Endothelial cell of umbilical vein (primary cell): ENCODE measurements at places on chromosomes 5 and 9. TPM values are rescaled to one million over a fixed set of nuclear protein-coding genes. Genes with fewer than 3 reads are reported as not detected.

DMRT2 gene
- total RNA-seq, result not detected in 2 replicates

GRCh38 chr9:126283799-126284465 is 42.7 kb upstream of the MVB12B start:
- no peak for DNase-seq
- H3K27ac ChIP-seq, result no peak overlapping the region
- H3K4me1 ChIP-seq, result no peaks in the 10 kb centered on the region

PSD2 gene
- total RNA-seq, result not detected in 2 replicates

GRCh38 chr9:135408476-135409254 is 70.9 kb upstream of the PPP1R26 start:
- no peak overlapping the region for H3K27ac ChIP-seq
- H3K36me3 ChIP-seq, result no peaks in the 10 kb centered on the region
- no peak for DNase-seq
- H3K27me3 ChIP-seq, result no peaks in the 10 kb centered on the region
- no peak overlapping the region for H3K4me3 ChIP-seq
- H3K4me1 ChIP-seq, result no peaks in the 10 kb centered on the region

DNA sequence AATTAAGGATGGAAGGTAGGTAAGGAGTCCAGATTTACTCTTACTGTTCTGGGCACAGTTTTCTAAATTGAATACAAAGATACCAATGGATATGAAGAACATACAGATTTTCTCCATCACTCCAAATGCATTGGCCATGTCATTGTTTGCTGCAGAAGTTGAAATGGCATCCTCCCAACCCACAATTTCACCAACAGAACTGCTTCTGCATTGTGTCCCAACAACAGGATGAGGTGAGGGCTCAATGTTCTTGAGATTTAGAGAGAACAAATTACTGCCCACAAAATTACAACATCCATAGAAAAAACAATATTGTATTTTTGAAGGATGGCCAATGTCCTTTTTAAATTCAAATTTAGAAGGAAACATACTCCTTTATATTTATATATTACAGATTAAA is 88.9 kb downstream of the NUDT12 start:
- DNase-seq, result no peak
- no peaks in the 10 kb centered on the region for H3K27me3 ChIP-seq
- no peak overlapping the region for H3K4me3 ChIP-seq
- peaks cover 11% of the 10 kb centered on the region for H3K4me1 ChIP-seq

DNA sequence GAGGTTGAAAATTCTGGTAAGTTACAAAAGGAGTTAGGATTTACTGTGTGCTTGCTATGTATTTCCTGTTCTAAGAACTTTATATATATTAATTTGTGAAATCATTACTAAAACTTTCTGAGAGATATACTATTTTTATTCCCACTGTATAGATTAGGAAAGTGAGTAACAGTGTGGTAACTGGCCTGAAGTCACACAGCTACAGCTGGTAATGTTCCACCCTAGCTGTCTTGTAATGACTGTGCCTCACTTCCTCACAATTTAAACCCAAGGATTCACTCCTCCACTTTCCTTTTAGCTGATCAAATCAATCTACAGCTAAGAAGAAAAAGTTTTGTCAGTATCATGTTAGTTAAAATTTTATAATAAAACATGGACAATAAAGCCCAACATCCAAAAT is 278.8 kb downstream of the GAS1 start:
- H3K27ac ChIP-seq, result no peak overlapping the region
- no peaks in the 10 kb centered on the region for H3K27me3 ChIP-seq
- no peaks in the 10 kb centered on the region for H3K36me3 ChIP-seq
- no peak overlapping the region for H3K4me3 ChIP-seq
- H3K4me1 ChIP-seq, result no peaks in the 10 kb centered on the region
- DNase-seq, result no peak

DNA sequence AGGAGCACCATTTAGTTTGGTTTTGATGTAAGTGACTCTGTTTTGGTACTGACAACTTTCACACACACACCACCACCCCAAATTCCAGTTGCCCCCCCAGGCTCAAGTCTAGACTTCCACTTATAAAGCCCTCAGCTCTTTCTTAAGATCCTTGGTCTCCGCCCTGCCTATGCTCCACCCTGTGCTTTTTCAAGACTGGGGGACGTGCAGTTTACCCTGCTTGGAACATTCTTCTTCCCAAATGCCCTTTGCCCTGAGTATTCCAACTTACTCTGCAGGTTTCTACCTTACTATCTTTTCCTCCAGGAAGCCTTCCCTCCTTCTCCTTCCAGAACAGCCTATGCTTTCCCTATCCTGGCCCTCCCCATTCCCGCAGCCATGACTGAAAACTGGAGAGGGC is 1.5 kb upstream of the TRIM14 start:
- no peak overlapping the region for H3K4me3 ChIP-seq
- no peaks in the 10 kb centered on the region for H3K36me3 ChIP-seq
- no peak for DNase-seq
- peaks cover 12% of the 10 kb centered on the region for H3K4me1 ChIP-seq

DNA sequence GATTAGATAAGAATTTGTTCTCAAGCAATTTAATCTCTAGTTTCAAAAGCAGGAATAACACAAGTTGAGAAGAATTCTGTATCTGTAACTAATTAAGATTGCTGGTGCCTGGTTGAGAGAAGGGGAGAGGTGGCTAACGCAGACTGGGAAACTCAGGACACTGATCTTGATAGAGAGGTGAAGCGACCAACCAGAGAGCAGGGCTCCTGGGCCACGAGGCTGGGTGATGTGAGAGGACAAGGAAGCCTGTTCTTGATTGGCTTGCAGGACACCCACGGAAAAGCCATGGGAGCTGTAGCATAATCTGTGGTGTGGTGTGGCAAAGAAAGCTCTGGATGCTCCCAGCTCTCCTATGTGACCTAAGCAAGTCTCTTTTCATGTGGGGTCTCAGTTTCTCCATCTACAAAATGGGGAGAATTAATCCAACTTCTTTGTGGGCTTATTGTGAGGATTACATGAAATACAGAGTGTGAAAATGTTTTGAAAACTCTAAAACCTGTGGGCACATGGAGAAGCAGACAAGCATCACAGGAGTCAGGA is 594.1 kb upstream of the BRINP1 start:
- H3K4me1 ChIP-seq, result no peaks in the 10 kb centered on the region
- no peak for DNase-seq

SOWAHA gene
- not detected in 2 replicates for total RNA-seq
